ENCODE measurements at places on chromosomes 7 and 10.

DNA sequence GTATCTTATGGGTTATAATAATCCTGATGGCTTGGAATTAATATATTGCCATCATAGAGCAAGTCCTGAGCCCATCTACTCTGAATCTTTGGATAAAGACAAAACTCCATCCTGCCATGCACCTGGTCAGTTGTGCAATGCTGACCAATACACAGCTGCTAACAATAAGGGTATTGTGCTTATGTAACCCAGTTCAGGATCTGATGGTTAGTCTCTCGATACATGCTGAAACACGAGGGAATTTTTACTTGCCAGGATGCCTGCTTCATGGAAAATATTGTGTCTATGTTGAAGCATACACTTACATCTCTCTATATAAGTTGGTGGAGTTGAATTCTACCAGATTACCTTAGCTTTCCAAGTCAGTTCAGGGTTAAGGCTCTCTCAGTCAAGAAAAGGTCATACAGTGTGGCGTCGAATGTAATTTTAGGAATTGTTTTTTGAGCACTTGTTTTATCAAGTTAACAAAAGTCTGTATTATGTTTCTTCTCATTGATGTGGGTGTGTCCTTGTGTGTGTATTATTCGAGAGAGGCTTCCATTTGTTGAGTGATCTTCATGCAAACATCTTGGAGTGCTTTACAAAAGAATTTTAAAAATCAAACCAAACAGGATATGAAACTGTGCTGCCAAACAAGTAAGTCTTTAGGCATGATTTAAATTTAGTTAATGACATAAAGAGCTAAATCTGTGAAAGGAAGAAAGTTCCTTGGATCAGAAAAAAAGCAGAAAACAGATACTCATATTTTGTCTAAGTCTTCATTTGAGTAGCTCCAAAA is 449.1 kb downstream of the SUGCT start:
- DNase-seq = no peak

DNA sequence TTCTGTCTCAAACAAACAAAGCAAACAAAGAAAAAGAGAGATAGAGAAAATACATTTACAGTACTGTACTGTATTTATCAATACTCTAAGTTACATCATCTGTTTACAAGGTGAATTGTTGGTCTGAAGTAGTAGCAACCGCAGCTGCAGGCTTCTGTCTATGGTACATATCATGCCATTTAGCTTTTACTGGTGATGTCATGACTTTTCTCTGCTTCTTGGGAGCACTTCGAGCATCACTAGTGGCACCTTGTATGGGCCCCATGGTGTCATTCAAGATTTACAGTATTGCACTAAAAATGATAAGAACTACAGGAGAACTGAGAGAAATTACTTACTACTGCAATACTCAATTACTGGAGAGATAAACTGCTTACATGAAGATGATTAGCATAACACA is 826.9 kb downstream of the CNTNAP2 start:
- DNase-seq = no peak

DNA sequence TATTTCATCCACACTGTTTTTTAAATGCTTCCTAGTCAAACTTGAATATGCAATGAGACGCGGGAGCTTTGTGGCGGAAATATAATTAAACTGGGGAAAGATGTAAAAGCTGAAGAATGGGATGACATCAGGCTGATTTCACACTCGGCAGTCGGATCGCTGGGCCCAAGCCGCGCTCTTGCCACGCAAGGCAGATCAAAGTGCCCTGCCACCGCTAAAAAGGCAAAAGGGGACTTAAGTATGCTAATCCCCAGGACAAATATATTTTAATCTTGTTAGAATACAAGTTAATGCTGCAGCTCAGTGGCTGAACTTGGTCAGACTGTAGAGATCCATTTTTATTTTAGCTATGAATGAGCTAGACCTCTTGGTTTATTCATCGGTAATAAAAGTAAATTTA is 13.8 kb downstream of the EN2 start:
- no peak for DNase-seq

DNA sequence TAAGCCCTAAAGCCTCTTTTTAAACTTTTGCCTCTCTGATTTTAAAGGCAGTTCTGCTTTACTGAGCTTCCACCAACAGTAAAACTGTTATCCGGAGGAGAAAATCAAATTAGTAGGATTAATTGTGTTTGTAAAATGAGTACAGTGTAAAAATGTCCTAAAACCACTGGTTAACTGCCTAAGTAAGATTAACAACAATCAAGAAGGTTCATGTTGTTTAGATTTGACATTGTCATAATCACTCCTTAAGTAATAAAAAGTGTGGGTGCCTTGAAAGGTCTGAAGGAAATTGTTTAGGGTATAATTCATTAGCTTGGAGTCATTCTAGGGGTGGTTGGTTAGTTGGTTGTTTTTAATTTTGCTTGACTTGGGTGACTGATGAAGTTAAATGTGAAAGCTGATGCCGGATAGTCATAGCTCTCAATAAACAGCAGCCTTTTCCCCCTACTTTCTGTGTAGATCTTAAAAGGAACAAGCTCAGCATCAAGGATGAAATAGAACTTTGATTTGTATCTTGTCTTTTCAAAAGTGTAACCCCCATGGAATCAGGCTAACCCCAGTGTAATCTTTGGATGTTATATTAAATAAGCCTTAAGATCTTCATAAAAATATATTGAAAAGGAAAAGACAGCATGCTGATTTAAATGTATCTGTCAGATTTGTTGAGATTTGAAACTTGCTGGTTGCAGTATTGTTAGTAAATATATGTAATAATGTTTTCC is 148.3 kb downstream of the ARID5B start:
- no peak for DNase-seq

GRCh38 chr7:105024734-105025133 is 10.7 kb downstream of the KMT2E start:
- DNase-seq = no peak

DNA sequence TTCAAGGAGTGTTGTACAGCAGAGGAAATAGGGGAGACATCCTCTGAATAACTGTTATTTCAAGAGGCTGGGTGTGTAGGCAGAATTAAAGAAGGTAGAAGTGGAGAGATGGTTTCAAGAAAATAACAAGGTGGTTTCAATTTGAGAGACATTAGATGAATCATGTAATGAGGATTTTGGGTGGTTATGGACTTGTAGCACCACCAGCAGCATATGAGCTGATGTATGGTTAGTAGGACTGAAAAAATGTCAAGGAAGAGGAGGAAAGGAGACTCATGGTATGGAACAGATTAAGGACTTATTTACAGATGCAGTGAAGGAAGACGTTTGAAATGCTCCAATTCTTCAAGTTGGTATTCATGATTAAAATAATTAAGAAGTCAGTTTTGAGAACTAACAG is 166.2 kb downstream of the EXOC4 start:
- DNase-seq = no peak

DNA sequence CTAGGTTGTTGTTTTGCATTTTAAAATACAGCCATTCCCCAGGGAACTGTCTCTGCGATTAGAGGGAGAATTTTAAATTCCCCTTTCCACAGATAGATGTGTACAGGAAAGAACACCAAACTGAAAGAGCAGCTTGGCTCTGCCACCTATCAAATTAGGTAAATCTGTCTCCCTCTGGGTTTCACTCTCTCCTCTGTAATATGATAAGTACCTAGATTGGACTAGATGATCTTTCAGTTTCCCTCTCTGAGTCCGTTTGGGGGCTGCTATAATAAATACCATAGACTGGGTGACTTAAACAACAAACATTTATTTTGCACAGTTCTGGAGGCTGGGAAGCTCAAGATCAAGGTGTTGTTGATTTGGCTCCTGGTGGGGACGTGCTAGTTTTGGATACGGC is 186.0 kb downstream of the KIF20B start:
- DNase-seq = no peak

GRCh38 chr7:87027900-87028299 is 31.6 kb downstream of the ELAPOR2 start:
- DNase-seq = no peak

DNA sequence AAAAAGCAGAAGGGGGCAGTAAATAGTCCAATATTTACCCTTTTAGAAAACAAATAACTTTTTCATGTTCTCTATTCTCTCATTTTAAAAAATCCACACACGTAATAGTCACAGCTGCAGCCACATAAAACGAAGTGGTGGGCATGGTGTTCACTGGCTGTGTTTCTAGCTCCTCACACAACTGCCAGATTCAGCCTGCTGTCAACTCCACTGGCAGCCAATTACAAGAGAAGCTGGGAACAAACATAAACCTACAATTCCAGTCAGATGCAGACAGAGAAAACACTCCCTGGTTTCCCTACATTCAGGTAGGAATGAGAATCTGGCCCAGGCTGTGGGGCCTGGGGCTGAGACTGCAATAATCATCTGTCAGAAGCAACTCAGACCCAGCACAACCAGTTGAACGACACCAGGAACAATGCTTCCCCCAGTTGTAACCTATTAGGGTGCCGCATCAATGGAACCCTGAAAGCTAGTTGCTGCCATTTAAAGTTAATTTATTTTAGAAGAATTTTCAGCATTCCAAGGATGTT is 29.1 kb downstream of the ERCC6 start:
- no peak for DNase-seq

- DNase-seq = peak; percentile 20
These were observed 67.3 kb upstream of the KLF6 start for GRCh38 chr10:3852147-3852904.

DNA sequence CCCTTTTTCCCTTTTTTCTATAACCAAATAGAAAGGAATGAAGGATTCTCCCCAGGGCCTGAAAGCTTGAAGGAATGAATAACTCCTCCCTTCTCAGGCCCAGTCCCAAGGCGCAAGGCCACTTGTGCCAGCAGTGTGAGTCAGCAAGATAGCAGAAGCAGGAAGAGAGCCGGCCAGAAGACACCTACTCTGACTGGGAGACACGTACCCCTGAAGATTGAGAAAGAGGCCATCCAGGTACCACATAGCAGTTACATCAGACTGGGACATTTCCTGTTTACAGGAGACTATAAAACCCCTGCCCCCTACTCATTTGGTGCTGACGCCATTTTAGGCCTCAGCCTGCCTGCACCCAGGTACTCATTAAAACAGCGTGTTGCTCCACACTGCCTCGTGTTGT is 65.5 kb downstream of the LRRC17 start:
- DNase-seq = no peak

GRCh38 chr7:2838873-2839578 is 5.1 kb downstream of the GNA12 start:
- DNase-seq = no peak

GRCh38 chr10:23192712-23193434 is 761 bp downstream of the PTF1A start:
- DNase-seq = no peak

GRCh38 chr7:21948887-21949540 is 3.3 kb upstream of the CDCA7L start:
- DNase-seq = no peak

GRCh38 chr10:29254123-29255046 is 34.5 kb upstream of the LYZL1 start:
- DNase-seq = peak; percentile 39

DNA sequence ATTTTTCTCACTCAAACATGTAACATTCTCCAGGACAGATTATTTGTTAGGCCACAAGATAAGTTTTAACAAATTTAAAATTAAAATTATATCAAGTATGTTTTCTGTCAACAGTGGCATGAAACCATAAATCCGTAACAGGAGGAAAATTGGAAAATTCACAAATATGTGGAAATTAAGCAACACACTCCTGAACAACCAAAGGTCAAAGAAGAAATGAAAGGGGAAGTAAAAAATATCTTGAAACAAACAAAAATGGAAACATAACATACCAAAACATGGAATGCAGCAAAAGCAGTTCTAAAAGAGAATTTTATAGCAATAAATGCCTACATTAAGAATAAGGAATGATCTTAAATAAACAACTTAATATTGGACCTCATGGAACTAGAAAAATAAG is 147.3 kb downstream of the ZEB1 start:
- no peak for DNase-seq

DNA sequence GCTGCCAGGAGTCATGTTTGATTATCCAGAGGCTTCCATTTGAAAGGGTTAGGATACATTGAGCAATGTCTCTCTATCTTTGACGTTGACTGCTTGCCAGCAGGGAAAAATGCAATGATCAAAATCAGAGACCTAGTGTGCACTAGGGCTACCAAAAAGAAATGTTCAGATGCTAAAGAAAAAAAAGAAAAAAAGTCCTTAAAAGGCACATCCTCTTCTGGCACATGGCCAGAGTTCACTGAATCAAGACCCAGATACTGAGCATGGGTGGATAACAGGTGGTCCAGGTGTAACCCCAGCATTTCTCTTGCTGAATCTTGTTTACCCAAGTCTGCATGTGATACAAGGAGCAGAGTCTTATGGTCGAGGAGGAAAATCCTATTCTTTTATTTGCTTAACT is 899.3 kb downstream of the SORCS3 start:
- DNase-seq = no peak

DNA sequence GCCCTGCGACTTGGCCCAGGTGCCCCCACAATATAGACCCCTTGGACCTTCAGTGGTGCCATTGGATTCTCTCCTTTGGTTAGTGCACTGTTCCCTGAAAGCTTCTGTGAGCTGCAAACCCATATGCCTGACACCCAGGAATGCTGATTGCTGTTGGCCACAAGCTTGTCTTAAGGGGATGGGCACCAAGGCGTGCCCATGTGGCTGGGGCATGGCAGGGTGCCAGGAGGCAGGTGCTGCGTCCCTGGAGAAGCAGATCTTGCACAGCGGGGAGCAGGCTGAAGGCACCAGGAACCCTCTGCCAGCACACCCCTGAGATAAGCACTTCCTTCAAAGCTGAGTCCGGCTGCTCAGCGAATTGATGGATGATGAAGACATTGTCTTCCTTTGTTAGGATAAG is 411.8 kb downstream of the SDK1 start:
- no peak for DNase-seq

DNA sequence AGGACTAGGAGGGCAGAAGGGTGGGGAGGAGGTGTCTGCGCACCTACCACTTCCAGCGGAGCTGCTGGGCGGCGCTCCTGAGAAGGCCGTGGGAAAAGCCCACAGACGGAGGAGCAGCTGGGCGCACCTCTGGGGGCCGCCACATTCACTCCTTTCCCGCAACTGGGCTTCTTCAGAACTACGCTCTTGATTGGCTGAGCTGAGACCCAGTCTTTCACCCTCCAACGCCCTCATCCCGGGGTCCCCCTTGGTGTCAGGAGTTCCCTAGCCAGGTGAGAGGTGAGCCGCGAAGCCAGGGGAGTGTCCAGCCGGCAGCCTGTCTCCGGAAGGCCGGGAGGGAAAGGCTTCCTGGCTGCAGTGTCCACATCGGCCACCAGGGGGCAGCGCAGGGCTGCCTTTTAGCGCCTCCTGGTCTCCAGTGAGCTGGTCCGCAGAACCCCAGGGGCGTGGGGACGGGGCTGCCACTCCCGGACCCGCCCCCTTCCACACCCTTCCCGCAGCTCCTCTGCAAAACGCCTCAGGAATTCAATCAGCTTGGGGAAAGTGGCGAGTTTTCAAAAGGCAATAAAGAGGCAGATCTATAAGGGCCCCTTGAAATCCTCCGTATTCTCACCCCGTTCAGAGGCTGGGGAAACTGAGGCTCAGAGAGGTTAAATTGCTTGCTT is 98.8 kb downstream of the CHST15 start:
- peak; percentile 60 for DNase-seq

Data from NT2/D1 (cell line).